ENCODE measurements at places on chromosomes 7 and 10.
A peak's percentile ranks its signal among the peaks of the same experiment; 100 is the strongest.

DNA sequence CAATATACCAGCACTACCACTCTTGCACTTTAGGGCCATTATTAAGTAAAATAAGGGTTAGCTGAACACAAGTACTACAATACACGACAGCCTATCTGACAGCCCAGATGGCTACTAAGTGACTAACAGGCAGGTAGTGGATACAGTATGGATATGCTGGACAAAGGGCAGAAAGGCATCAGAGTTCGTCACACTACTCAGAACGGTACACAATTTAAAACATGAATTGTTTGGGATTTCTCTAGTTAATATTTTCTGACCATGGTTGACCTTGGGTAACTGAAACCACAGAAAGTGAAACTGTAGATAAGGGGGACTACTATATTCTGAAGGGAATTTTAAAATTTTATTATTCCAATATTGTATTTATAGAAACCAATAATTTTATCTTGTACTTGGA lies 101.3 kb upstream of the SKAP2 start:
- H3K27ac ChIP-seq, result no peak overlapping the region
- no peaks in the 10 kb centered on the region for H3K36me3 ChIP-seq
- H3K4me1 ChIP-seq, result no peaks in the 10 kb centered on the region
- no peaks in the 10 kb centered on the region for H3K27me3 ChIP-seq

DNA sequence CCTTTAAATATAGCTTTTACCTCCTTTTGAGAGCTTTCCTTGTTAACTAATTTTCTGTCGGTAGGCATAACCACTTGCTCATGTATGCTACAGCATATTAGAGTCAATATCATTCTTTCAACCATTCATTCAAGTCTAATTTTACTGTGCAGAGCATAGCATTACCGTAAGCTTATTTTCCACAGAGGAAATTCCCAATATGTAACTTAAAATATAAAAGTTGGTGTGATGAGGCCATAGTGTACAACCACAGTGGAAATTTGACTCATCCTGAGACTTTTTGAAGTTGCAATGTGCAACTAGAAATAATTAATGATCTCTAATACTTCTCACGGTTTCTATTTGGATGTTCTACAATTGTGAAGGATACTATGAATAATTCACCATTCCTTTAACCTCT lies 80.6 kb upstream of the KLF6 start:
- H3K27ac ChIP-seq, result no peak overlapping the region
- H3K27me3 ChIP-seq, result no peaks in the 10 kb centered on the region
- H3K4me1 ChIP-seq, result peaks cover 9% of the 10 kb centered on the region
- H3K4me3 ChIP-seq, result no peak overlapping the region
- no peaks in the 10 kb centered on the region for H3K36me3 ChIP-seq

DNA sequence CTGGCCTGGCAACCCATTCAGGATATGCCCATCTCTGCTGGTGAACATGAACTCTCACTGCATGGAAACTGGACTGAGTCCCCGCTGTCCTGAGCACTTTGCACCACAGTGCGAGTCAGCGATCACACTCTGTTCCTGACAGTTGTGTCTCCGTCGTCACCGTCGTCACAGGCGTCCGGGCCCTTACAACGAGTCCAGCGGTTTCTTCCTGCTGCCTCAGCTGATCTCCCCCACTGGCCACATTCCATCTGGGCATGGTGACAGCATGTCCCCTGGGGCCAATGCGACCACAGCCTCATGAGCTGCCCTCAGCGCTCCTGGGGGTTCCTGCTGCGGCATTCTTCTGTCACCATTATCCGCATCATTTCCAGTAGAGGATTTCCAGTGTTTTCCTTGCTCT lies 76.8 kb upstream of the KLF6 start:
- H3K36me3 ChIP-seq, result no peaks in the 10 kb centered on the region
- peak overlapping the region; percentile 0 for H3K27ac ChIP-seq
- H3K4me3 ChIP-seq, result no peak overlapping the region
- no peaks in the 10 kb centered on the region for H3K4me1 ChIP-seq

- H3K4me3 ChIP-seq, result no peak overlapping the region
- H3K36me3 ChIP-seq, result peaks cover 19% of the 10 kb centered on the region
- no peaks in the 10 kb centered on the region for H3K4me1 ChIP-seq
- no peak overlapping the region for H3K27ac ChIP-seq
These were observed 226.4 kb downstream of the MAD1L1 start for GRCh38 chr7:2006231-2006771.

GRCh38 chr10:117663750-117664149 lies 121.2 kb downstream of the EMX2 start:
- no peaks in the 10 kb centered on the region for H3K27me3 ChIP-seq
- H3K4me1 ChIP-seq, result no peaks in the 10 kb centered on the region
- H3K27ac ChIP-seq, result no peak overlapping the region
- H3K4me3 ChIP-seq, result no peak overlapping the region
- DNase-seq, result peak; percentile 5

Data from small intestine (tissue), 16 donors.